T-helper 17 cell (primary cell): ENCODE measurements at places on chromosomes 11 and 22.

DNA sequence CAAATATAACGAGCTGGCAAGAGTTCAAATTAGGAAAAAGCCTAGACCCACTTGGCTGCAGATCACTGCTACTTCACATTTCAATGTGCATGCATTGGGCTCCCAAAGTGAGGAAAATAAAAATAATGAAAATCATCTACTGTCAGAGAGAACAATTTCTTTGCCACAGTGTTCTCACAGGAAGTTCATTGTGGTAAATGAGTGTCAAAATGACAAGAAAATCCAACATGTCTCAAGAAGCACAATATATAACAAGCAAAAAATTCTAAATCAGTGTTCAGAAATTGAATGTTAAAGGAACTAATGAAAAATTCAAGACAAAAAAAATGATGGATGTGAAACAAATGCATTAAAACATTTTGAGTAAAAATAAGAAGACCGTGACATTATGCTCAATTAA lies 31.3 kb downstream of the RCN1 start:
- no peak for DNase-seq

DNA sequence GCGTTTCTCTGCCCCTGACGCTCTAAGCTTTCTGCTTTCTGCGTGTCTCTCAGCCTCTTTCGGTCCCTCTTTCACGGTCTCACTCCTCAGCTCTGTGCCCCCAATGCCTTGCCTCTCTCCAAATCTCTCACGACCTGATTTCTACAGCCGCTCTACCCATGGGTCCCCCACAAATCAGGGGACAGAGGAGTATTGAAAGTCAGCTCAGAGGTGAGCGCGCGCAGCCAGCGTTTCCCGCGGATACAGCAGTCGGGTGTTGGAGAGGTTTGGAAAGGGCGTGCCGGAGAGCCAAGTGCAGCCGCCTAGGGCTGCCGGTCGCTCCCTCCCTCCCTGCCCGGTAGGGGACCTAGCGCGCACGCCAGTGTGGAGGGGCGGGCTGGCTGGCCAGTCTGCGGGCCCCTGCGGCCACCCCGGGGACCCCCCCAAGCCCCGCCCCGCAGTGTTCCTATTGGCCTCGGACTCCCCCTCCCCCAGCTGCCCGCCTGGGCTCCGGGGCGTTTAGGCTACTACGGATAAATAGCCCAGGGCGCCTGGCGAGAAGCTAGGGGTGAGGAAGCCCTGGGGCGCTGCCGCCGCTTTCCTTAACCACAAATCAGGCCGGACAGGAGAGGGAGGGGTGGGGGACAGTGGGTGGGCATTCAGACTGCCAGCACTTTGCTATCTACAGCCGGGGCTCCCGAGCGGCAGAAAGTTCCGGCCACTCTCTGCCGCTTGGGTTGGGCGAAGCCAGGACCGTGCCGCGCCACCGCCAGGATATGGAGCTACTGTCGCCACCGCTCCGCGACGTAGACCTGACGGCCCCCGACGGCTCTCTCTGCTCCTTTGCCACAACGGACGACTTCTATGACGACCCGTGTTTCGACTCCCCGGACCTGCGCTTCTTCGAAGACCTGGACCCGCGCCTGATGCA lies at the start of gene MYOD1:
TSS of gene MYOD1 (plus strand) at position 544 of the 910 bp plus-strand sequence. CDS start at position 756, 212 bp downstream.
- no peak for DNase-seq

GRCh38 chr11:2725368-2726300 lies 25.8 kb upstream of the KCNQ1OT1 start:
- DNase-seq, result no peak

DNA sequence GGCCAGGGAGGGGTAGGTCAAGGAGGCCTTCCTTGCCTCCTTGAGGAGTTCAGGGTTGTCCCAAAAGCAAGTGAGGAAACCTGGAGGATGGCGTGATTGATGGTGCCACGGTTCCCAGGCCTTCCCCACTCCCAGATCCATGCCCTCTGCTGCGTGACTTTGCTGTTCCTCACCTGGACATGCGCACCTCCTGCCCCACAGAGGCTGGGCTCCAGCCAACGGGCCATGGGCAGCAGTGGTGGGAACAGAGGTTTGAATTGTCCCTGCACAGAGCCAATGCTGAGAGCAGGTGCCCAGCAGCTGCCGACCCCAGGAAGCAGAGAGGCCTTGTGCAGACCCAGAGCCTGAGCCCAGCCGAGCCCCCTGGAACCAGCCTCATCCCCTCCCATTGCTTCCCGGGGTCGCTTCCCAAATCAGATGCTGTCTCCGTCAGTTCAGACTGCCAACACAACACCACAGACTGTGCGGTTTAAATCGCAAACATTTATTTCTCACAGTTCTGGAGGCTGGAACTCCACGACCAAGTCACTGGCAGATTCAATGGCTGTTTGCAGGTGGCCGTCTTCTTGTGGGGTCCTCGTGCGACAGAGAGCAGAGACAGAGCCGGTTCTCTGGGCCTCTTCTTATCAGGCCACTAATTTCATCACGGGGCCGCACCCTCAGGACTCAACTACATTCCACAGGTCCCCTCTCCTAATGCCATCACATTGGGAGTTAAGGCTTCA lies 6.2 kb upstream of the LINC01488 start:
- DNase-seq, result no peak

- no peak for DNase-seq
Observed at GRCh38 chr11:120707098-120707497, 195.6 kb downstream of the GRIK4 start.

DNA sequence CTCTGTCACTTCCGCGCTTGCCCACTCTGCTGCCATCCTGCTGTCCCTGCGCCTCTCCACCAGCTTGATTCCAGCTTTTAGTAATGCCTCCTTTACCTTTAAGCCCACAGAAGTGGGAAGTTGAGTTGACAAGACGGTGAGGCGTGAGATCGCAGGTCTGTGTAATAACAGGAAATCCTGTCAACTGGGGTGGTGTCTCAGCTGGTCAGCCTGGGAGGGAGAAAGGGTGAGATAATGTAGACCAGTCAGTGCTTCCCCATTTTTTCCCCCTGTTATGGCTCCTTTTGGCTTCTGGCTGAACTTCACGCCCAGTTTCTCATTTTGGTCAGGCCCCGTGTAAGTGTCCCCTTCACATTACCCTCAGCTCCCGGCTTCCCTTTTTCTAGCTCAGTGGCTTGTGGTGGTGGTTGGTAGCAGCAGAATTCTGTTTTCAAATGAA lies 98.9 kb downstream of the TRAF6 start:
- no peak for DNase-seq

DNA sequence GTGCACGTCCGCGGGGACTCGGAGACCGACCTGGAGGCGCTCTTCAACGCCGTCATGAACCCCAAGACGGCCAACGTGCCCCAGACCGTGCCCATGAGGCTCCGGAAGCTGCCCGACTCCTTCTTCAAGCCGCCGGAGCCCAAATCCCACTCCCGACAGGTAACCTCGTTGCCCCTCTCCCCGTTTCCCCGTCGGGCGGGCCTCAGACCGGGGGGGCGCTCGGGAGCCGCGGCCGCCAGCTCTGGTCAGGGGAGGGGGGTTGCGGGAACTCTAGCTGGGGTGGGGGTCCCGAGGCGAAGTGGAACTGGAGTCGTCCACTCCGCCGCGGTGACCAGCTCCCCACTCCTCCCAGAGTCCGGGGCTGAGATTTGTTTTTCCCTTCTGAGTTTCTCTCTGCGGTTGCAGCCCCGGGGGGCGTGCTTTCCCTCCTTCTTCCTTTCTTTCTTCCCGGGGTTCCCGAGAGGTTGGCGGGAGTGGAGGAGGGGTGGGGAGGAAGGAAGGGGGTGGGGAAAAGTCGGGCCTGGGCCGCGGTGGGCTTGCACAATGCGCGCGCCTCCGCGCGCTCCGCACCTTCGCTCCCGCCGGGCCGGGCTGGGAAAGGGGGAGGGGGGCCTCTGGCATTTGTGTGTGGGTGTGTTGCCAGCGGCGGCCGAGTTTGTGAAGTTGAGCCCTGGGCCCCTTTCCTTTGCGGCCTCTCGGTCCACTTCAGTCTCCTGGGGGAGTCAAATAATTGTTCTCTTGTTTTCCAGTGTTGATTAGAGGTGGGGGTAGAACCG lies 952 bp downstream of the YAP1 start:
- no peak for DNase-seq

- DNase-seq, result peak; percentile 35
Observed at GRCh38 chr22:37633089-37633624, 6.3 kb upstream of the SH3BP1 start.

- DNase-seq, result no peak
Observed at GRCh38 chr11:7451520-7451919, 33.8 kb upstream of the OLFML1 start.
